ENCODE measurements at places on chromosomes 3 and 15.

DNA sequence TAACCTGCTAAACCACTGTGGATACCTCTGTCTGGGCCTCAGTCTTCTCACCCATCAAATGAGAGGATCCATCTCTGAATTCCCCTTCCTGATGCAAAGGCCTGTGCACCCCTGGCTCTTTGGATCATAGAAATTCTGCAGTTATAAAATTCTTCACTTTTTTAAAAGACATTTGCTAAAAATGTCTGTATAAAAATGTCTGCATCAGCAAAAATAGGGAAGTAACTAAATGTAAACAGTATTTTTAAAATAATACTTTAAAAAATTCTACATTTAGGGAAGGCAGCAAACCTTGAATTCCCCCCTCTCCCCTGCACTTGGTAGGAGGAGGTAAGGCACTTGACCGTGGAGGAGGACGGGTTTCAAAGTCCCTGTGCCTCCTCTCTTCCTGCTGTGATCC is 25.6 kb upstream of the TRIM59 start:
- no peak for DNase-seq

- DNase-seq, result peak; percentile 70
Observed at GRCh38 chr3:34106879-34107278, 308.4 kb downstream of the PDCD6IP start.

- DNase-seq, result no peak
Observed at GRCh38 chr15:95300958-95301357, 1029.5 kb upstream of the NR2F2 start.

GRCh38 chr15:69304182-69304545 is 5.5 kb downstream of the PAQR5 start:
- no peak for DNase-seq

DNA sequence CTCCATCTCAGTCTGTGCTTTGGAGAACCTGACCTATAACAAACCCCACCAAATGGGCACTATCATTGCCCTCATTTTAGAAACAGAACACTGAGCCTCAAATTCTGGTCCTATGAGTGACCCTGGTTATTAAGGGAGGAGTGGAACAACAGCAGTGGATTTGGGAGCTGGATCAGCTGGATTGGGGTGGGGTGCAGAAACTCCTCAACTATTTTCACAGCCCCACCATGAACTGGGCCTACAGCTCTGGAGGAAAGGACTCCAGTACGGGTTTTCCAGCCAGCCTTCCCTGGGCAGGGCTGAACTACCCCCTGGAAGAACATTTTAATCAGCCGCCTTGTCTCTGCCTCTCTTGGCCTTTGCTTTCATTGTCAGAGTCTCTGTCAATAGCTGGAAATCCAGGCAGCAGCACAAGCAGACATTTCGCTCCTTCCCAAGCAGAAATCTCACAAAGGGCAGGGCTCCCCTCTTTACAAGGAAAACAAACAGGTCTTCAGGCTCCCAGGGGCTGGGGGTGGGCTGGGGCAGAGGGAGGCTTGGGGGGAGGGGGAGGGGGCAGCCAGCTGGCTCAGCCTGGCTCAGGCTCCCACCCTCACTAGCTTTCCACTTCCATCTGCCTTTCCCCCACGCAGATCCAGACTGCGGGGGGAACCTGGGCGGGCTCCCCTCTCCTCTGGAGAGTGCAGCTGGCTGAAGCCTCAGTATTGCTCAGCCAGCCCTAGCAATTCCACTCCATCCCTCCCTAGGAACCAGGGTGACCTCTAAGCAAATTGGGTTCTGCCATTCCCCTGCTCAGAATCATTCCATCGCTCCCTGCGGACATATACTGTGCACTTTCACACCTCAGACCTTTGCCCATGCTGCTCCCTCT is 13.7 kb upstream of the TLE3 start:
- DNase-seq, result peak; percentile 92

DNA sequence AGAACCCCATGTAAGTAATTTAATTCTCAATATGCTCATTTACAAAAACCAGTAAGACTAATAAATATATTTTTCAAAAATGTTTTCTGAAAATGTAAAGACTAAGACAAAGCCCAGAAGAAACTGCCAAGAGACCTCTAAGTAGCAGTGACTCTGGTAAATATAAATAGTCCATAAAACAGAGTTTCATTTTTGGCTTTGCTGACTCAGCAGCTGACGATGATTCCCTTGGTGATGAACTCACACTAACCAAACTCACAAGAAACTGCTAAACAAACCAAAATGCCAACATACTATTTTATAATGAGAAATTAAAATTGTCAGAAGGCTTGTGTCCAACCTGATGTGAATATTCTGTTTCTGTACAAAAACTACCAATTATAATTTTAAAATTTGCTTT is 31.5 kb upstream of the IMPG2 start:
- no peak for DNase-seq

- no peak for DNase-seq
Observed at GRCh38 chr3:32413845-32414521, 22.3 kb downstream of the CMTM7 start.

GRCh38 chr3:159609625-159610024 is 379.0 kb upstream of the IL12A start:
- no peak for DNase-seq

DNA sequence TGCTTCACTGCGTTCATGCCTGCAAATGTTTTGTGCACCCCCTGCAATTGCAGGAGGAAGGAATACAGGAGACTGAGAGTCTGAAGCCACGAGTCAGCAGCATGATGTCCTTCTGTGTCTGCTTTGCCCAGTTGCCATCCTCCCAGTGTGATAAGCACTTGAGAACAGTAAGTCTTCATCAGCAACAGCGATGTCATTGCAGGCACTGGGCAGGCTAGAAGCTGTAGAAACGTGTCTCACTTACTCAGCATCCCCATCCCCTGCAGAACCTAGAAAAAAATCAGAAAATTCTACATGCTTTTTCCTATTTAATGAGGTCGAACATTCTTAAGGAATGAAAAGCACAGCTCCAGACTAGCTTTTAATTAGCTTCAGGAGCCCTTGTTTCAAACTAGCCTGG is 156.5 kb upstream of the LPP start:
- no peak for DNase-seq

- peak; percentile 43 for DNase-seq
Observed at GRCh38 chr3:44136421-44136820, 105.3 kb upstream of the TOPAZ1 start.

DNA sequence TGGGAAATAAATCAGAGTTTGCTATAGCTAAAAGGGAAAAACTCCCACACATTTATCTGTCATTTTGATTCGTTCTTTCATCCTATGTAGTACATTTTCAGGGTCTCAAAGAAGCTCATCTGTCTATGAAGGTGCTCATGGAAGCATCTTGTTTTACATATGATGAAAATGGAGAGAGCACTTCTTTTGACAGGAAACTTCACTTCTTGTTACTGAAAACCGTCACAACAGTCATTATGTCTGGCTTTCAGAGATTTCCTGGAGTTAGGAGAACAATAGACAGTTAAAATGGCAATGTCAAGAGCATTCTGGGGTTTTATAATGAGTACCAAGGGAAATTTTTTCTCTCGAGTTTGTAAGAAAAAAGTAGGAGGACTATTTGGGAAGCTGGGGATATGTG is 83.3 kb downstream of the TMEM108 start:
- DNase-seq, result no peak

DNA sequence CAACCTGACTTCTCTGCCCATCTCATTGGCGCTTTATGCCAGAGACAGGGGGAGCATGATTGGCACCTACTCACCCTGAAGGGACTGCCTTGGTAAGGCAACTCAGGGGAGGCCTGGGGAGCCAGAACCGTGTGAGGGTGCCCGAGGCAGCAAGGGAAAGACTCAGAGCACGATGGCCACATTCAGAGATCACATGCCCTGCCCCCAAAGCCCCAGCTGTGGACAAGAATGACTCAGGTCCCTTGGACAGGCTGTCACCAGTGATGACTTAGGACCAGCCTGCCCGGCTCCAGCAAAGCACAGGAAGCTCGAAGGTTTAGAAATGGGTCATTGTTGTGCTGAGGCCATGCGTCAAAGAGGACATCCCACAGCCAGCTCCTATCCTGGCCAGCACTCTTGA is 49.1 kb upstream of the LIMD1 start:
- DNase-seq, result no peak

GRCh38 chr15:91142106-91142744 is 42.2 kb downstream of the SV2B start:
- peak; percentile 22 for DNase-seq

DNA sequence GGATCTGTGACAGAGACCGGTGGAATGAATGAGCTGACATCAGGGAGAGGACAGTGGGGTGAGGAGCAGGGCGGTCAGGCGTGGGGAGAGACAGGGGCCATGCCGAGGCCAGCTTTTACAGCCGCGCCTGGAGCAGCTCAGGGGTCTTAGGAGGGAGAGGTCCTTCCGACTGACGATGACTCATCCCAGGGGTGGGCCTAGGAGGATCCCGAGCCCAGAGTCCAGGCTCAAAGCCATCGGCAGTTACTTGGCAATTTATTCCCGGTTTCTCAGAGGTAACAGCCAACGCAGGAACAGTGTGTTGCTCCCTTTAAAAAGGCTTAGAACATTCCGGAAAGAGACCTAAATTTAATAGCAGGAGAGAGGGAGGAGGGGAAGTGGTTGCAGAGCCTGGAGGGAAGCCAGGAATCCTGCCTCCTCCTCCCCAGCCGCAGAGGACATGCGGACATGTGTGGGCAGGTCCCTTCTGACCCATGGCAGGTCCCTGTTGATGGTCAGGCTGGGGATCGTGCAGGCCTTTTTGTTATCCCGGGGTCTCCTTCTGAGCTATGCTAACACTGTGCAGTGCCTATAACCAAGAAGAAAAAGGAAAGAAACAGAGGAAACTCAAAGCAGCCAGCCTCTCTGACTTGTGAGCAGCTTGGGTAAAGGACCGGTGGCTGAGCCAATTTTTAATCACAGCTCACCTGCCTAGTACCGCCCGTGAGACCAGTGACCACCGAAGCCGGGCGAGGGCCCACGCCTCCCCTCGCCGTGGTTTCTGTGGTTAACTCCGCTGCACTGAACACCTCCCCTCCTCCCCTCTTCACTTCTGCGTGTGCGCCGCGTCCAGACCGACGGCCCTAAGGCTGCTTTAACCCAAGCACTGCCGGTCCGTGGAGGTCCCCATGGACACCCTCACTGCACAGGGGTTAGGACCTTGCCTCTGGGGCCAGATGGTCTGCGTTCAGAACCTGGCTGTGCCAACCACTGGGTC is 392.4 kb upstream of the PROK2 start:
- no peak for DNase-seq

GRCh38 chr3:197226179-197226578 is 72.2 kb downstream of the DLG1 start:
- peak; percentile 33 for DNase-seq

DNA sequence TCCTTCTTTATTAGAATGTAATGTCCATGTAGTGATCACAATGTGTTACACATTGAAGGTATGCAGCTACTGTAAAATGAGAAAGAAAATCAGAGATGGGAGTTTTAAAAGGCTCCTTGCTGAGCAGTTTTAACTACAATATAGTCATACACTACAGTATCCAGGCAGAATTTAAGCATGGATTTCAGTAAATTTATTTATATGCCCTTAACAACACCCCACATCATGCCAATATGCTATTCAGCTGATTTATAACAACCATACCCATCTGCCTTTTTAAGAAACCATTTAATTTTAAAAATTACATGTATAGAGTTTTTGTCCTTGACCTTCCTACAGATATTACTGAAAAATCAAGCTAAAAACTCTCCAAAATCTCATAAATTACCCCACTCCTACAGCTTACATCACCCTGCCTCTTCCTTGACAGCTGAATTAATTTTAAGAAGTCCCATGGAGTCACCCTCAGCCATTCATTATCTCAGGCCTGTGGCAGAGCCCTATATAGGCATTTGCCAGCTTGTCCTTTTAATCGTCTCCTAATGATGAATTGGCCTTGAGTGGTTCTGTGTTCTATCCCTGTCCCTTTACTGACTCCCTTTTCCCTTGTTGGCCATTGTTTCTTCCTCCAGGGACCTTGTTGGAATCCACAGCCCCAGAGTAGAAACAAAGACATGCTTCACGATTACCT is 797.6 kb upstream of the ARRDC4 start:
- no peak for DNase-seq

- DNase-seq, result no peak
Observed at GRCh38 chr3:146241523-146242240, 9.2 kb downstream of the PLSCR4 start.

DNA sequence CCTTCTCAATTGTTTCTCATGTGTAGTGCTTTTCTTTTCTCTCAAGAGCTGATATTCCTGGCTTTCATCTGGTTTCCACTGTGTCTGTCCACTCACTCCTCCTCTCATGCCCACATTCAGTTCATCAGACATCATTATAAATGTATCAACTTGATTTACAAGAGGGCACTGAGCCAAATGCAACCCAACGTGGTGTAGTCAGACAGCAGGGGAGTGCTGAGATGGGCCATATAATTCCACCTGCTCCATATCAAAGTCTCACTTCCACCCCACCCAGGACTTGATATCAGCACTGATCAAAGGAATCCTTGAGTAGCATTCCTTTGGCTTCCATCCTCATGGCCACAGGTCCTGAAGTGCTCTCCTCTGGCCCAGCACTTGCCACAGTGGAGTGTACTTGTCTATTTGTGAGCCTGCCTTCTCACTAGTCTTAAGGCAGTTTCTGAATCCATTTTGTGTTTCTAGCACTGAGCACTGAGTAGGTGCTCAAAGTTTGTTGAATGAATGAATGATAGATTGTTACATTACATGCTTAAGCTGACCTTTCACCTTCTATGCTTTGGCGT is 252.8 kb downstream of the CLSTN2 start:
- DNase-seq, result no peak

- no peak for DNase-seq
Observed at GRCh38 chr3:72930754-72931153, 42.9 kb downstream of the GXYLT2 start.

GRCh38 chr3:169285057-169286033 is 378.2 kb downstream of the MECOM start:
- no peak for DNase-seq

All from neural progenitor cell (in vitro differentiated cells).